Large intestine (tissue), 12 donors: ENCODE measurements at places on chromosomes 7 and 10. TPM values are rescaled to one million over a fixed set of nuclear protein-coding genes. Genes with fewer than 3 reads are reported as not detected.

The OR2A12 gene
- polyA plus RNA-seq = 0.04 TPM

The UCN3 gene
- polyA plus RNA-seq = 11.4 TPM

The KEL gene
- 181 TPM for polyA plus RNA-seq

The HOXA1 gene
- polyA plus RNA-seq = 1.5 TPM

GRCh38 chr10:64430690-64431323, 909.6 kb downstream of the REEP3 start:
- peak; percentile 27 for DNase-seq
- no peaks in the 10 kb centered on the region for H3K27me3 ChIP-seq
- H3K36me3 ChIP-seq = no peaks in the 10 kb centered on the region
- H3K4me3 ChIP-seq = no peak overlapping the region
- H3K27ac ChIP-seq = no peak overlapping the region

DNA sequence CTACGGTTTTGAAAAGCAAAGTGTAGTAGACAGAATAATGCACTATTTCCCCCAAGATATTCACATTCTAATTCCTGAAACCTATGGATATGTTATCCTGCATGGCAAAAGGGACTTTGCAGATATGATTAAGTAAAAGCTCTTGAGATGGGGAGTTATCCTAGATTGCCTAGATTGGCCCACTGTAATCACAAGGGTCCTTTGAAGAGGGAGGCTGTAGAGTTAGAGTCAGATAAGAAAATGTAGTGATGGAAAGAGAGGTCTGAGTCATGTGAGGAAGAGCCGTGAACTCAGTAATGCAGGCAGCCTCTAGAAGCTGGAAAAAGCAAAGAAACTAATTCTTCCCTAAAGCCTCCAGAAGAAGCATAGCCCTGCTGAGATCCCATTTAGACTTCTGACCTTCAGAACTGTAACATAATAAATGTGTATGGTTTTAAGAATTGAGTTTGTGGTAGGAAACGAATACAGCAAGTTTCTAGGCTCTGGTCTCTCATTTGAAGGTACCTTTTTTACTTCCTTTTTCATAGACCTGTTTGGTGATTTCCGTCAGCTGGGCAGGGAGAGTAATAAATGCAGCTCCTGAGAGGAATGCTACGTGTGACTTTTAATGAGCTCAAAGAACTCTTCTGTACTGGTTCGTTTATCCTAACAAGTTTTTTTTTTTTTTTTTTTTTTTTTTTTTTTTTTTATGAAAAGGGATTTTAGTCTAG, 41.9 kb upstream of the NXPH1 start:
- H3K4me3 ChIP-seq = no peak overlapping the region
- no peaks in the 10 kb centered on the region for H3K27me3 ChIP-seq
- H3K4me1 ChIP-seq = no peaks in the 10 kb centered on the region
- no peaks in the 10 kb centered on the region for H3K36me3 ChIP-seq
- no peak for DNase-seq

- peak within 1 kb of the TSS; percentile 74 for H3K4me3 ChIP-seq
- H3K27me3 ChIP-seq = peaks cover 5% of the 10 kb centered on the region
- H3K36me3 ChIP-seq = no peaks in the 10 kb centered on the region
Observed at GRCh38 chr7:87600130-87601124, at the start of gene ABCB1. TSS of gene ABCB1 (minus strand) at chr7:87600884. CDS start at chr7:87600184, 700 bp downstream.

- H3K27me3 ChIP-seq = no peaks in the 10 kb centered on the region
- peaks cover 42% of the 10 kb centered on the region for H3K4me1 ChIP-seq
- peak overlapping the region; percentile 85 for H3K27ac ChIP-seq
Observed at GRCh38 chr7:100546129-100546925, 7.3 kb downstream of the AGFG2 start.

DNA sequence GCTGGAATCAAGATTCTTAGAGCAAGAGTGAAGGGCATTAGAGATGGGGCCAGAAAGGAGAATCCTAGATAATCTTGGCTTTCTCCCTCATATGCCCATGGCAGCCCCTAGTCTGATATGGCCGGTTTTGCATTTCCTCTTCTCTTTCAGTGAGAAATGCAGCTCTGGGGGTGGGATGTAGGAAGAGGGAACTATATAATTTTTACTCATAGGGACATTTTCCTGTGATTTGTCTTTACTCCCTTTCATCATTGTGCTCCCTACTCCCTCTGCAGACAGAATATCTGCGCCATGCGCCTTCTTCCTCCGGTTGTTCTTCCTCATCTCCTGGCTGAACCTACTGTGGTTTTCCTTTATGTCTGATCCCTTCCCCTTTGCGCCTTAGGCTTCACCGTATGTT, 16.8 kb upstream of the CHCHD1 start:
- no peak for DNase-seq
- no peak overlapping the region for H3K27ac ChIP-seq
- H3K27me3 ChIP-seq = no peaks in the 10 kb centered on the region
- peaks cover 4% of the 10 kb centered on the region for H3K4me1 ChIP-seq
- H3K36me3 ChIP-seq = peaks cover 96% of the 10 kb centered on the region

DNA sequence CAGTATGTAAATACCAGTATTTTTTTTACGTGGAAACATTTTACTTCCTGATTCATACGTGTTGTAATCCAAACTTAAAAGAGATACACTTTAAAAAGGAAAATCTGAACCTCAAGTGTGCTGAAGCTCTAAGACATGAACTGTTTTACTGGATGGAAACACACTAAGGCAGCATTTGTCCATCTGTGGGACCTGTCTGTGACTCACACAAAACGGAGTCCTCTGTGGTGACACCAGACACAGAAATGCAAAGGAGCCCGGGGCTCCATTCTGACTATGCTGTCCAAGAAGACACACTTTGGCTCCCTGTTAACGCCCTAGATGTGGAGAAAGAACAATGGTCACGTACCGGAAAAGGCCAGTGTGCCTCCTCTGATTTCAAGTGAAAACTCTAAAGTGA, 23.9 kb downstream of the RNF133 start:
- no peak overlapping the region for H3K27ac ChIP-seq
- no peaks in the 10 kb centered on the region for H3K4me1 ChIP-seq
- H3K4me3 ChIP-seq = no peak overlapping the region
- no peaks in the 10 kb centered on the region for H3K36me3 ChIP-seq
- no peak for DNase-seq

DNA sequence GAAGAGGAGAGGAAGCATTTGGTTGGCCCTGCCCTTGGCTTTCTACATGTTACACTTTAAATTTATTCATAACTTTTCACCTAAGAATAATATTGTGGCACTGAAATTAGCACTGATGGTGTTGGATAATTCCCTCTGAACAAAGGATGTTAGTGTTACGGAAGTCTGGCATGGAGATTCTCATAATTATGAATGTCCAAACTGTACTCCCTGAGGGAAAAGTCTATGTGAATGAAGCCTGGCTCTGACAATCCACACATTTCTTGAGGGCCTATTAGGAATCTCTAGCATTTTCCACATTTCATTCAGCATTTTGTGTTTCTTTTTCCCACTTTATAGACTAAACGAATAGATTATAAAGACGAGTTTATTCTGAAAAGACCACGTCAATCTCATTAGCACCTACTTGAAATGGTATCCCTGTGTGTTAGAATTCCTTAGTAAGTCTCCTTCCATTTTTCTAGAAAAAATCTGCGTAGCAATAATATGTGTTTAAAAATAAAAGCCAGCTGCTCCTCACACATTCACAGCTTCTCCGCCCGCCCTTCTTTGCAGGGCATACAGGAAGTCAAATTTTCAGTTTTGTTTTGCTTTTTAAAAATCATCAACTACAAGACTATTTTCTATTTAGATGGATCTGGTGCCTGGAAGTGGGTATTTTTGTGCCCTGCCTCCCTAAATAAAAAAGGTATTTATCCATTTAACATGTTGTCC, 131.8 kb upstream of the PALS2 start:
- no peak overlapping the region for H3K4me3 ChIP-seq
- H3K36me3 ChIP-seq = no peaks in the 10 kb centered on the region
- no peak overlapping the region for H3K27ac ChIP-seq
- H3K27me3 ChIP-seq = no peaks in the 10 kb centered on the region
- H3K4me1 ChIP-seq = no peaks in the 10 kb centered on the region
- DNase-seq = no peak

GRCh38 chr10:127909716-127910463, 3.0 kb downstream of the PTPRE start:
- peaks cover 2% of the 10 kb centered on the region for H3K27me3 ChIP-seq
- H3K4me1 ChIP-seq = peaks cover 30% of the 10 kb centered on the region
- no peak overlapping the region for H3K4me3 ChIP-seq
- no peak for DNase-seq
- no peaks in the 10 kb centered on the region for H3K36me3 ChIP-seq

GRCh38 chr10:48941427-48942075, 1.9 kb upstream of the LRRC18 start:
- DNase-seq = no peak
- H3K27ac ChIP-seq = no peak overlapping the region
- H3K4me1 ChIP-seq = peaks cover 13% of the 10 kb centered on the region
- H3K4me3 ChIP-seq = no peak overlapping the region
- H3K36me3 ChIP-seq = no peaks in the 10 kb centered on the region

DNA sequence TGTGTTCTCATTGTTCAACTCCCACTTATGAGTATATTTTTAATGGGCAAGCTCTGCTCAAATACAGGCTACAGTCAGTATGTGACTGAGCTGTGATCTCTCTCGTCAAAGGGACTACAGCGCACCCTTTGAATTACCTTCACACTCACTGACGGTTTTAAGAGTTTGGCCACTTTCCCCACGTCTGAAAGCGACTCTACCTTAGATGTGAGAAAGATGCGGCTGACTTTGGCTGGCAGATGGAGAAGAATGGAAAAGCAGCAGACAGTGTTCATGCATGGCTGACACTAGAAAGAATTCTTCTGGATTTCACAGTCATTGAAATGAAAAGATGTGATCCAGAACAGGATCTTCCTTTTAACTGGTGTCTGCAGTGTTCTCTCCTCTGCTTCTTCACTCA, 2.0 kb upstream of the ATRNL1 start:
- peaks cover 45% of the 10 kb centered on the region for H3K27me3 ChIP-seq
- H3K27ac ChIP-seq = no peak overlapping the region
- H3K4me1 ChIP-seq = peaks cover 7% of the 10 kb centered on the region
- H3K4me3 ChIP-seq = no peak overlapping the region

DNA sequence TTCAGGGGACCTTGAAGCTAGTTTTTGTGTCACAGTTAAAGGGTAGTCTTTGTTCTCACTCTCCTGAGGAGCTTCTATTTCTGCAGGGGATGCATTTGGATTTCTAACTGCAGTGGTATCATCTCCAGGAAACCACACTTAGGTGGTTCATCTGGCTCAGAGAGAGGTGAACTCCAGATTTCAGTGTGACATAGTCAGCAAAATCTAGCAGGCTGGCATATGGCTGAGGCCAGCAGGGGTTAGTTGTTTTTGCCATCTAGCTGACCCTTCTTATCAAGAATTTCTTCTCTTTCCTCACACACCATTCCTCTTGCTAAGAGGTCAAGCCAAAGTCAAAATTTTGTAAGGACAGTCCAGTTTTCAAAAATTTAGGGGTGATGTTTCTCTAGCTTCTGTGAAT, 248.2 kb downstream of the REEP3 start:
- H3K27me3 ChIP-seq = no peaks in the 10 kb centered on the region
- no peak for DNase-seq
- no peak overlapping the region for H3K4me3 ChIP-seq
- peaks cover 10% of the 10 kb centered on the region for H3K4me1 ChIP-seq
- no peaks in the 10 kb centered on the region for H3K36me3 ChIP-seq
- no peak overlapping the region for H3K27ac ChIP-seq

GRCh38 chr10:2828741-2829140, 238.6 kb upstream of the PFKP start:
- no peak for DNase-seq
- H3K27me3 ChIP-seq = no peaks in the 10 kb centered on the region
- no peaks in the 10 kb centered on the region for H3K36me3 ChIP-seq
- no peak overlapping the region for H3K4me3 ChIP-seq

DNA sequence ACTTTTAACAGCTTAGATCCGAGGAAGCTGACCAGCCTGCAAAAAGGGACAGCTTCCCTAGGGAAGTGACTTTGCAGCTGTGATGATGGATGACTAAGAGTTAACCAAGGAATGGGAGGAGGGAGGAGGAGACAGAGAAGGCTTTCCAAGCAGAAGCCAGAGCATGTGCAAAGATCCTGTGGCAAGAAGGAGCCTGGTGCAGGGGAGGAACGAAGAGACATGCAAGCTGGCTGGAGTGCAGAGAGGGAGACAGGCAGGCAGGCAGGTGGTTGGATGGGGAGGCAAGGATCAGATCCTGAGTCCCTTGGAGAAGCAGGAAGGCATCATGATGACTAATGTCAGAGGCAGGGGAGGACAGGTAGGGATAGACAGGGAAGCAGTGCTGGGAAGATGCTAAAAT, 148.8 kb downstream of the PFKFB3 start:
- H3K27ac ChIP-seq = no peak overlapping the region
- no peaks in the 10 kb centered on the region for H3K4me1 ChIP-seq
- no peaks in the 10 kb centered on the region for H3K36me3 ChIP-seq
- no peaks in the 10 kb centered on the region for H3K27me3 ChIP-seq

DNA sequence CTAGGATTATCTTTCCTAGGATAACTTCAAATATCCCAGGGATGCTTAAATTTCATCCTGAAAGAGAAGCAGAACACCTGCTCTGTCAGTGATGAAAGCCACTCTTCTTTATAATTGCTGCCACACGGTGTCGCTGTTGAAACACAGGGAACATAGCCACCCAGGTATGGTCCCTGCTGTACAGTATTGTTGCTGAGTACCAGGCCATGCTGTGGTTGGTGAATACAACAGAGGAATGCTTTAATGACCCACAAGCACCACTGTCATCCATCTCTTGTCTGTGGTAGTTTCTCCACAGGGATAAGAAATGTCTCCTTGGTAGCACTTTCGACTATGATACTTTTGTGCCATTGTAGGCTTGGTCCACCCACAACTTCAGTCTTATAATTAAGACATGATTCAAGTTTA, 70.6 kb upstream of the STARD3NL start:
- H3K36me3 ChIP-seq = no peaks in the 10 kb centered on the region
- H3K4me1 ChIP-seq = no peaks in the 10 kb centered on the region
- H3K27ac ChIP-seq = no peak overlapping the region
- H3K4me3 ChIP-seq = no peak overlapping the region

DNA sequence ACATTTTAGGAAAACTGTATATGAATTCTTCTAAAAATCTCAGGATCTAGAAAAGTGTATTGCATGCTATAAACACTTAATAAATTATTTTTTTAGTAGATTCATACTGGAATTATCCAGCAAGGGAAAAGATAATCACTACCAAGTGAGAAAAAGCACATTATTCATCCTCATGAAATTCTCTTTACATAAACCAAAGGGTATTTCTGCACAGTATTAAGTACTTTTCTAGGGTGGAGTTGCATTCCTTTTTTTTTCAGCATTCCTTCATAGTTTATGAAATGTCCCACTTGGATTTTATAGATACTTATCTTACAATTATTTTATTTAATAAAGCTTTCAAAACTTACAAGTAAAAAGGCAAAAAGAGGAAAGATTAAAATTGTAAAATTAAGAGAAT, 403.3 kb downstream of the HGF start:
- H3K27ac ChIP-seq = no peak overlapping the region
- H3K4me1 ChIP-seq = no peaks in the 10 kb centered on the region
- H3K27me3 ChIP-seq = no peaks in the 10 kb centered on the region

GRCh38 chr10:14560274-14560673, 214.4 kb downstream of the FAM107B start:
- no peak for DNase-seq
- H3K4me1 ChIP-seq = peaks cover 32% of the 10 kb centered on the region
- H3K36me3 ChIP-seq = no peaks in the 10 kb centered on the region
- no peaks in the 10 kb centered on the region for H3K27me3 ChIP-seq
